ENCODE measurements at places on chromosomes 3 and 15. TPM values are rescaled to one million over a fixed set of nuclear protein-coding genes. Genes with fewer than 3 reads are reported as not detected.

DNA sequence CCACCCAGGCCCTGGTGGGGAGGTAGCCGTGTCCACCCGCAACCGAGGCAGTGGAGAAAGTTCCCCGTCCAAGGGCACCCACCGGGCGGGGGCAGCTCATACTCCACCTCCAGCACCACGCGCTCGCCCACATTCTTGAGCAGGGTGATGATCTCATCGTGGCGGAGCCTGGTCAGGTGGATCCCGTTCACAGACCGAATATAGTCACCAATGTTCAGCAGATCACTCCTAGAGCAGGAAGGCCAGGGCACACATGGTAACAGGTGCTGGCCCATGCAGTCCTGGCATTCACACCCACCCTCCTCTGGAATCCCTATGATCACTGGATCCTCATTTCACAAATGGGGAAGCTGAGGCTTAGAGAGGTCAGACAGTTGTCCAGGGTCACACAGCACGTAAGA, 15.8 kb downstream of the GRIP2 start:
- DNase-seq: no peak

DNA sequence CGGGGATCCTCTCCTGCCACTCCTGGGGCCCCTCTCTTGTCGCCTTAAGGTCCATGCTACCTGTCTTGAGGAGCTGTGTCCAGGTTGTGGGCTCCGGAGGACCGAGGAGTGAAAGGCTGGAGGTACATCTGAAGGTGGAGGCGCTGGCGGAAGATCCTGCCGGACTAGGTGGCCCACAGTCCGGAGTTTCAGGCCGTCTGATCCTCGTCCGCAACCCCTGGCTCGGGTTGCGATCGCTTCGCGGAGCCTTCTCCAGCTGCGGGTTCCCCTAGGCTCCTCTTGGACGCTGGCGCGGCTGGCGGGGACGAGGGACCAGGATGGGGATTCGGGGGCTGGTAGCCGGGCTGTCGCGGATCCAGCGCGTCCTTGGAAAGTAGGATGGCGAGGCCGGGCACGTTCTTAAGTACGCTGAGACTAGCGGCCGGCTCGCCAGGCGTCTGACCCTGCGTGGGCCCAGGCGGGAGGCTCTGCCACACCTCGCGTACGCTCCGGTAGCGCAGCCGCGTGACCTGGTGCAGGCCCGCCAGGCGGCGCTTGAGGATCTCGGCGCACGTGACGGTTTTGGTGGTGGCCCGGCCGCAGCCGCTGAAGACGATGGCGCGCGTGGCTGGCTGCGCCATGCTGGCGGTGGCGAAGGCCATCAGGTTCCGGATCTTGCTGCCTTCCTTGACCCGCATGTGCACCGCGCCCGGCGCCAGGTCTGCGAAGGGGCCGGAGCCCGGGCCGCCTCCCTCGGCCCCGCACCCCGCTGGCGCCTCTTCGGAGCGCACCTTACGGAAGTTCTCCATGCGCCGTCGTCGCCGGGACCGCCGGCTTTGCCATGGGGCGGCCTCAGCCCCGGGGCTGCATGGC, 550 bp downstream of the RPP25 start:
- DNase-seq: peak; percentile 30

GRCh38 chr3:72973031-72973723, 23.4 kb upstream of the PPP4R2 start:
- no peak for DNase-seq

- DNase-seq: no peak
These were observed 24.7 kb downstream of the CHST14 start for GRCh38 chr15:40495516-40495915.

- DNase-seq: peak; percentile 24
These were observed 66.7 kb downstream of the FILIP1L start for GRCh38 chr3:100047455-100048141.

DNA sequence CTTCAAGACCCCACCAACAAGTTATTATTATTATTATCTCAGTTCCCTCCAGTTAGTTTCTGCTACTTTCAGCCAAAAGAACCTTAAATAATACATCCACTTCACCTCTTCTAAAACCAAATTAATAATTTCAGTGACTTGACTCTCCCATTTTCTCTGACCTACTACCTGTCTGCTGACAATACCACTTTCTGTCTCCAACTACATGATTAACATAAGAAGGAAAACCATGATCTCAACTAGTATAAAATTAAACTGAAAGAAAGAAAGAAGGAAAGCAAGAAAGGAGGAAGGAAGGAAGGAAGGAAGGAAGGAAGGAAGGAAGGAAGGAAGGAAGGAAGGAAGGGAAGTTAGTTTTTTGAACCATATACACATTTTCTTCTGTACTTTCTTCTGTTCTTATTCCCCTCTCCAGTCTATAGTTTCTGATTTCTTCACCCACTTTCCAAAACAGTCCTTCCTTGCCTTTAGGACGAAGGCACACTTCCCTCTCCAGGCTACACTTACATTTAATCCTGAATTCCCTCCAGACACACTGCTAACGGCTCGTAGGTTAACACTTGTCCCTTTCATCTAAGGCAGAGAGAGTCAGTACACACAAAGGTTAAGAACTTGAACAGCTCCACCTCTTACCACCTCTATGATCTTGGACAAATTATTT, 79.5 kb upstream of the GUCA1C start:
- no peak for DNase-seq

DNA sequence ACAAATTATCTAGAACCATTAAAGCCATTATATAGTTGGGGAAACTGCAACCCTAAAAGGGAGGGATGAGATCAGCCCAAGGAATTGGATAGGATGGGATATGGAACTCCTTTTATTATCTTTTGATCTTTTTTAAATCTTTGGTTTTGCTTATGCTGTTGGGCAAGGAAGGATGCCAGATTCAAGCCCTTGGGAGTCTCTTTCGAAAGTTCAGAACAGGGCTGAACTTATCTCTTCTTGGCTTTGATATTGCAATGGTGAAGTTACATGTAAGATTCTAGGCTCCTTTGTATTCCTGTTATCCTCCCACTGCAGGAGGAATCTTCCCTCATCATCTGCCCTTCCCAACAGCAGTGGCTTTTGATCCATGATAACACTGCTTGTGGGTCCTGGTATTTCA, 10.0 kb upstream of the SLC22A13 start:
- DNase-seq: no peak

DNA sequence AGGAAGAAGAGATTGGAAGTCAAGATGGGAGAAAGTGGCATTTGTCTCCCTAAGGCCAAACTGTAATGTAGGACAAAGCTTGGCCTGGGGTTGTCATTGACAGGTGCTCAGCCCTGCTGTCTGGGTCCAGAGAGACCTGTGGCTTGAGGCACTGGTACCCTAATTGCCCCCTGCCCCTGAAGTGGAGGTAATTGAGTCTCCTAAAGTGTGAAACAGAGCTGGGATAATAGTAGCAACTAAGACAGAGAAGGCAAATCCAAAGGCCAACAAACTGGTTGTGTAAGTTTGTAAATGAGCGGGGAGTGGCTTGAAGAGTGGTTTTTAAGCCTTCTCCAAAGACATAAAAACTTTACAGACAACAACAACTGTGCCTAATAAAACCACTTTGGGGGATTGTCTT, 264.2 kb upstream of the ROPN1 start:
- DNase-seq: no peak

DNA sequence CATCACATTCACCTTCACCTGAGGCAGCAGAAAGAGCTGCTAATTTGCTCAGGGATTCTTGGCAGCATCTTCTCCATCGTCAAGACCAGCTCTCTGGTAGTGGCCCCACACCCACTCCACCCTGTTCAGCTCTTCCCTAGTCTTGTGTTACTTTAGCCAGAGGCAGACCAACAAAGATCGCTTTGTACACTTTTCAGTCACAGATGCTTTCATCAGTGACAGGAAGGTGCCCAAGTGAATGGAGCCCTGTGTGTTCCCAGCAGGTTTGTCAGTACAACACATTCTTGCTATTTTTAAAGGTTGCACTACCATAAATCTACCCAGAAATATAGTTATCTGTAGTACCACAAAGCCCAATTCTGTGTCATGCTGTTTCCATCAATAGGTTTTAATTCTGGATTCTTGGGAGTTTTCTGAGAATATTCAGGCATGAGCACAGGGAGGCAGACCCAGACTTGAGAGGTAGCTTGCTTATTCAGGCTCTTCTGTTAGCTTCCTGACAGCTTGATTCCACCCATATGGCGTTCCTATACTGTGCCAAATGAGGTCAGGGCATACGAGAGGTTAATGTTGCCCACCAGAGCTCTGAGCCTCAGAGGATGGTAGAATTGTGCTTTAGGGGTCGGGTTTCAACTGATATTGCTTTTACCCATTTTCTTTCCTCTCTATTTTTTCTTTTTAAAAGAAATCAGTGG, 109.8 kb upstream of the MANF start:
- DNase-seq: no peak

DNA sequence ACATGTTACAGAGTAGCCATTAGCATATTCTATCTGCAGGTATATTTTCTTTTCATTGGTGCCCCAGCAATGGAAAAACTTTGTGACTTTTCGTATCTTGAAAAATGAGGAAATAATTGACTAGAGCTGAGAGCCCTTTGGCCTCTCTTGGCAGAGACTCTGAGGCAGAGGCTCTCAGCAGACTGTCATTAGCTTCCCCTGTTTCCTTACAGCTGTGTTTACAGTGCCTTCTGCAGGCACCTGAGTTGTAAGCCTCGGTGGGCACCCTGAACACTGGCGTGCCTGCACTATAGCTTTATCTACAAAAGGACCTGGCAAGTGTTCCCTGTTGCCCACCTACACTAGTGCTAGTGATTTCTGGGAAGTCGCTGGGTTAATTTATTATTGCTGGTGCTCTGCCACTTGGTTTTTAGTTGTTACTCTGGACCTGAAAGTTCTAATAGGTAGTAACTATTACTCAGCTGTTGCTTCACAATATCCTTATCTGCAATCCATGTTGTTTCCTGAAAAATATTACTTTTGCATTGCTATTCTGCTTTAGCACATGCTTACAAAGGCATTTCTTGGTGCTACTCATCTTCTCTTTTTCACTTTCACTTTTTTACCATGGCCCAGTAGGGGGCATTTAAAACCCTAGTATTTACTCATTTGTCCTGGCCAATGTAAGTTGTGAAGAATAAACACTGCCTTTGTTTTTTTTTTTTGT, 7.8 kb upstream of the GPR171 start:
- DNase-seq: peak; percentile 7

- DNase-seq: no peak
These were observed 43.8 kb downstream of the PLCL2 start for GRCh38 chr3:16928386-16929132.

GRCh38 chr15:96593735-96594134, 263.2 kb downstream of the NR2F2 start:
- DNase-seq: no peak

- peak; percentile 95 for DNase-seq
These were observed at the start of gene SNAPC5 for GRCh38 chr15:66497502-66498455. SNAPC5 (minus strand) TSS chr15:66497762; CDS start chr15:66497731, 31 bp downstream.

GRCh38 chr3:69009559-69010410, 3.7 kb downstream of the EOGT start:
- no peak for DNase-seq

GRCh38 chr15:27250223-27250622, 279.2 kb downstream of the GABRG3 start:
- no peak for DNase-seq

DNA sequence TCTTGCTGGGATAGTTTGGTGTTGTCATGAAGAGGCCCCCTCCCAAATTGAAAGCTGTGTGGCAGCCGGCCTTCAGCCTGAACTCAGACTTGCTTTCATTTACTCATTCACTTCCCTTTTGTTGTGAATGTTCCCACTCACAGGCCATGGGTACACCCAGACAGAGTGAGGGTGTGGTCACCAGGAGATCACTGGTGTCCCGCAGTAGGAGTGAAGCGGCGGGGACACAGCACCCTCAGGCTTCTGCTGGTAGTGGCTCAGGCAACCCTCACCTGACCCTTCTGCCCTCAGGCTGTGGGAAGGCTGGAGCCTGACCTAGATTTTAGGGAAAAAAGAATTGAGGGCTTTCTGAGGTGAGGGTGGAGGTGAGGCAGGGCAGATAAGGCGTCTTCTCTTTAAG, 244.4 kb downstream of the SOX2 start:
- peak; percentile 25 for DNase-seq

DNA sequence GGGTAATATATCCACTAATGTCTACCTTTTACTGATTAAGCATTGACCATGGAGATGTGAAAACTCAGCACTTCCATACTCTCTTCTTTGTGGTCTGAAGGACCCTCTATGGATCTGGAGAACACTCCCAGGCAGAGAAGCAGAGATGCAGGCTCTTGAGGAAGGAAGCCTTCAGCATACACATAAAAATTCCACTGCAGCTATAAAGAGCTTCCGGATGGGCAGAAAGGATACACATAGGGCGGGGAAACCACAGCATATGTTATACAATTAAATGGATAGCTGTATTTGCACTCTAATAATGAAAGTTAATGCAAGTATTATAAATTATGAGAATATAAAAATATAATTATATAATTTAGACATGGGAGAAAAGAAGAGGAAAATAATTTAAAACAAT, 1258.2 kb upstream of the ALCAM start:
- DNase-seq: no peak

GRCh38 chr3:177905173-177906125, 630.8 kb upstream of the KCNMB2 start:
- DNase-seq: no peak

GRCh38 chr3:179811321-179812095, 158.7 kb downstream of the USP13 start:
- peak; percentile 77 for DNase-seq

GRCh38 chr15:59339252-59339672, 33.4 kb downstream of the MYO1E start:
- DNase-seq: no peak

GRCh38 chr3:41932464-41932863, 29.4 kb downstream of the ULK4 start:
- DNase-seq: no peak

GRCh38 chr15:63994073-63994600, 52.1 kb downstream of the DAPK2 start:
- no peak for DNase-seq

GRCh38 chr3:79258479-79258878, 509.3 kb downstream of the ROBO1 start:
- no peak for DNase-seq

Gene GTF2E1
- total RNA-seq: 40.8 TPM

Gene PLA1A
- not detected for total RNA-seq

Gene CAPN3
- 1.5 TPM for total RNA-seq

Gene TMEM158
- not detected for total RNA-seq

Gene AP3B2
- total RNA-seq: 0.13 TPM

Gene SLC22A14
- not detected for total RNA-seq

Gene DCBLD2
- 16.2 TPM for total RNA-seq

Gene MCTP2
- total RNA-seq: 91.6 TPM

Gene ECE2
- not detected for total RNA-seq

Gene ARHGAP11A
- total RNA-seq: 134 TPM

Data from OCI-LY7 (cell line).